ENCODE measurements at places on chromosomes 5 and 9.
A peak's percentile ranks its signal among the peaks of the same experiment; 100 is the strongest.

- DNase-seq: no peak
Measured at GRCh38 chr9:31084350-31084749, 1300.1 kb upstream of the ACO1 start.

DNA sequence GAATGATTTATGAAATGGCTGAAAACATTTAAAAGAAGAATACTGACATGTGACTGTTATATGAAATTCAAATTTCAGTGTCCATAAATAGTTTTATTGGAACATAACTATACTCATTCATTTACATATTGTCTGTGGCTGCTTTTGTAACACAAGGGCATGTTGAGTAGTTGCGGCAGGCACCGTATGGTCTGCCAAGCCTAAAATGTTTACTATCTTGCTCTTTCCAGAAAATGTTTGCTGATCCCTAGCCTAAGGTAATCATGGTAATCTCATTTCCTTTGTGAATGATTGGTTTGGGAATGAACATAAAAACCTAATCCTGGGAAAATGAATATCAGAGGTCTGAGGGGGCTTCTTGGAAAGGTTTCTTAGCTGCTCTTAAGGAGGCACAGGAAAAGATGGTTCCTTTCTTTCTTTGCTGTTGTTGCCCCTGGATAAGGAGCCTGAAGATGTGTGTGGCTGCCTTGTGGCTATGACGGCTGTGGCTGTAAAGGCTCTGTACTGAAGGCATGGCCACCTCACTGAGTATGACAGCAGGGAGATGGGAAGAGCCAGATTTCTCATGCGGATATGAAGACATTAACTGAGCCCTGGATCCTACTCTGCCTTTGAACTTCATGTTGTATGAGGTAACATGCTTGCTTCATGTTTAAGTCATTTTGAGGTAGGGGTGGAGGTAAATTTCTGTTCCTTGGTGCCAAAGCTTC lies 419.4 kb upstream of the CLINT1 start:
- no peak for DNase-seq

- DNase-seq: no peak
Measured at GRCh38 chr5:54829102-54829501, 156.3 kb downstream of the ESM1 start.

DNA sequence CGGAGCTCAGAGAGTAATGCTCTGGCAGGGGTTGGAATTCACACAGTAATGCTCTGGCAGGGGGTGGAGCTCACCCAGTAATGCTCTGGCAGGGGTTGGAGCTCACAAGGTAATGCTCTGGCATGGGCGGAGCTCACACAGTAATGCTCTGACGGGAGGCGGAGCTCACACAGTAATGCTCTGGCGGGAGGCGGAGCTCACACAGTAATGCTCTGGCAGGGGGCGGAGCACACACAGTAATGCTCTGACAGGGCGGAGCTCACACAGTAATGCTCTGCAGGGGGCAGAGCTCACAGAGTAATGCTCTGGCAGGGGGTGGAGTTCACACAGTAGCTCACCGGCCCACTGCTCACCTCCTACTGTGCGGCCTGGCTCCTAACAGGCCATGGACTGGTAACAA lies 47.2 kb upstream of the LPCAT1 start:
- DNase-seq: no peak

DNA sequence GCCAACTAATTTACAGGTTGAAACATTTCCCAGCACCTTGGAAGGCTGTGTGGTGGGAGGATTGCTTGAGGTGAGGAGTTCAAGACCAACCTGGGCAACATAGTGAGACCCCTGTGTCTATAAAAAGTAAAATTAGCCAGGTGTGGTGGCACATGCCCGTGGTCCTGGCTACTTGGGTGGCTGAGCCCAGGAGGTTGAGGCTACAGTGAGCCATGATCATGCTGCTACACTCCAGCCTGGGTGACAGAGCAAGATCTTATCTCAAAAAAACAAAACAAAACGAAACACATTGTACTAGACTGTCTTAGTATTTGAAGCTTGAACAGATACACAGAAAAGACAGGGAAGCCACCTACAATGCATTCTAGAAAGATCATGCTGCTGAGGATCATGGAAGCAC lies 2.8 kb upstream of the HSDL2 start:
- no peak for DNase-seq

DNA sequence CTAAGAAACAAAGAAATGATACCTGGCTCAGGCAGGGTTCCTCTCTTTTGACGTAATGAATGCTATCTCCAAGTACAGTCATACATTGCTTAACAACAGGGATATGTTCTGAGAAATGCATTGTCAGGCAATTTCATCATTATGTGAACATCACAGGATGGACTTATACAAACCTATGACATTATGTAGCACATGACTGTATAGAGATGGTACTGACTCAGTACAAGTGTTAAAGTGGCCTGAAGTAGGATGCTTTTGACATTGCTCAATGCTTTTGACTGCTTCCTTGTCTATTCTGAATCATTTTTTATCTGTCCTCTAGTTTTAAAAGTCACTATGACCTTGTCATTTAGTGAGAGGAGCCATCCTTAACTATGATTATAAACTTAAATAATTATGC lies 147.6 kb downstream of the NR2F1-AS1 start:
- no peak for DNase-seq

GRCh38 chr5:62828742-62829603 lies 250.4 kb downstream of the LRRC70 start:
- no peak for DNase-seq

DNA sequence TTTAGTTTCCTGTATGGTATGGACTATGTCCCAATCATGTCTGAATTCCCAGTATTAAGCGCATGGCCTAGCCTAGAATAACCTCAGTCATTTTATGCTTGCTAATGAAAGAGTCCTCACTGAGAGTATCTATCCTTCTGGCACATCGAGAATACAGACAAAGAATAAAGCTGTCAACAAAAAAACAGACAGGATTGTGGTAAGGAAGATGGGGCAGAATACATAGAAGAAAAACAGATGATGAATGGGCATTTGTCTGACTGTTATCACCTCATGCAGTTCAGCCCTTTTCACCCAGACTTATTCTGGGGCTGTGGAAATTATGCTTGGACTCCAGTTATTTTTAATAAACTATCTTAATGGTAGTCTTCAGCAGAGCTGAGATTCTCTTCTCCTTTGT lies 363.8 kb upstream of the TNC start:
- DNase-seq: no peak

- peak; percentile 48 for DNase-seq
Measured at GRCh38 chr9:22307013-22307711, 139.5 kb upstream of the DMRTA1 start.

GRCh38 chr5:79829260-79829659 lies 139.6 kb downstream of the CMYA5 start:
- peak; percentile 68 for DNase-seq

DNA sequence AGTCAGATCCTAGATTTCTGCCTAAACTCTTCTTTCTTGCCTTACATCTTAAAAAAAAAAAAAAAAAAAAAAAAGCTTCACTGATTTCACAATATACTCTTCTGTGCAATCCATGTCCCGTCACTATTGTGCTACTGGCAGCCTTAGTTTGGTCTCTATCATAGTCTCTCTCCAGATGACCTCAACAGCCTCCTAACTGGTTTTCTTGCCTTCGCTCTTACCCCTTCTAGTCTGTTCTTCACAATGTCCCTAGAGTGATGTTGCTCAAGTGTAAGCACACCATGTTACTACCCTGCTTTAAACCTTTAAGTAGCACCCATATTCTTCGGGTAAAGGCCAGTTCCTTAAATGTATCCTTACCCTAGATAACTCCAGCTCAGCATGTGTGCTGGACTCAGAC lies 25.8 kb downstream of the CD180 start:
- DNase-seq: no peak

DNA sequence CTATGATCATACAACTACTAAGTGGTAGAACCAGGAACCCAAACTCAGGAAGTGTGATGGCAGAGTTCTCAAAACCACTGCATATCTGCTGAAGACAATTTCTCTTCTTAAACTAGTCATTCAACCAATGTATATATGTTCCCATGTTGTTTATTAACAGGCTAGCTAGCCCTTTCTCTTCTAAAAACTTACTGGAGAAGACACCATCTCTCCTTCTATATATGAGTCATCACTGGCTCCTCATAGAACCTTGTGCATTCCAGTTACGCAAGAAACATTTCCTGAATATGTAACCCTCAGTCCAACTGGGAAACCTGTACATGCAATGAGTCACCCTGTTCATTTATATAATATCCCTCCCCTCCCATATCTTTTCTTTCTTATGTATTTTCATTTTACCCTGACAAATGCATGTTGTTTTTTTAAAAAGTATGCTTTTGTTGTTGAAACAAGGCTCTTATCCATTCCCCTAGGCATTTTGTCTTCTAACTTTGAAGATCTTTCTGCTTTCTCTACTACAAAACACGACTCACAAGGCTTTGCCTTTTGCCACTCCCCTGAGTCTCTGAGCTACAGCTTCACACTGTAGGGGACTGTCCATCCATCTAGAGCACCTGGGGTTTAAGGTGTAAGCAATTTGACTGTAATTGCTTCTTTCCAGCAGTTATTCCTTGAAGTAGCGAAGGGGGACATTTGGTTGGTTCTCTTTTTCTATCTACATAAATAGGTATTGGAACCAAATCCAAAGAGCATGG lies 119.5 kb downstream of the ANXA1 start:
- no peak for DNase-seq

DNA sequence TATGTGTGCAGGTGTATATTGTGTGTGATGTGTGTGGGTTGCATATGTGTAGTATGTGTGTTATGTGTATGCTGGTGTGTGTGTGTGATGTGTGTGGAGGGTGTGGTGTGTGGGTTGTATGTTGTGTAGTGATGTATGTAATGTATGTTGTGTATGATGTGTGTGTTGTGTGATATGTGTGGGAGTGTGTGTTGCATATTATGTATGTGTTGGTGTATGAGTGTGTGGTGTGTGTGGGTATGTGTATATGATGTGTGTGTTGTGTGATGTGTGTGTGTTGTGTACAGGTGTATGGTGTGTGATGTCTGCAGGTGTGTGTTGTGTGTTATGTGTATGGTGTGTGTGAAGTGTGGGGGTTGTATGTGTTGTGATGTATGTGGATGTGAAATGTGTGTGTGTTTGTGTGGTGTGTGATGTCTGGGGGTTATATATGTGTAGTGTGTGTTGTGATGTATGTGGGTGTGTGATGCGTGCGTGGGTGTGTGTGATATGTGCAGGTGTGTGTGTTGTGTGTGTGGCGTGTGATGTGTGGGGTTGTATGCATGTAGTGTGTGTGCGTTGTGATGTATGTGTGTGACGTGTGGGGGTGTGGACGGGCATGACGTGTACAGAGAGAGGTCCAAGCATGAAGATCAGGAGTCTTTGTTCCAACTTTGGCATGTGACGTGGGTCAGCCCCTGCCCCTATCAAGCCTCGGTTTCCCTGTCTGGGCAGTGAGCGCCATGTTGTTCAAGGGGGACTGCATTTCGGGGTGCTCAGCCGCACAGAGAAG lies 8.5 kb upstream of the CRB2 start:
- no peak for DNase-seq

All from ecto neural progenitor cell (in vitro differentiated cells).